Dermis blood vessel endothelial cell (primary cell): ENCODE measurements at places on chromosomes 3 and 15.

DNA sequence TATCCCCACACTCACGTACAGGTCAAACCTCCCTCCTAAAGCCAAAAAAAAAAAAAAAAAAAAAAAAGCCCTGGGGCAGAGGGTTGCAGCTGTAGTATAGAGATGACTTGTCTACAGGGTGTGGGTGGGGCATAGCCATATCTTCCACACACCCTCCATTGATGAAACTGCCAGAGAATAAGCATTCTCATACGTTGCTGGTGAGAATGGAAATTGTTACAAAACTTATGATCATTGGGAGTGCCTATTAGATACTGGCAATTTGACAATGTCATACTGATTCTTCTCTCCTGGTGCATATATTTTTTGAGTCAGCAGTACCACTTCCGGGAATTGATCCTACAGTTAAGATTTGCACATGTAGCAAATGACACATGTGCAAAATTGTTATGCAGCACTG, 11.0 kb upstream of the CTNNB1 start:
- no peak for DNase-seq

- no peak for DNase-seq
Measured at GRCh38 chr3:98626151-98626550, 32.7 kb upstream of the CPOX start.

- no peak for DNase-seq
Measured at GRCh38 chr15:70519004-70519365, 244.4 kb downstream of the UACA start.

DNA sequence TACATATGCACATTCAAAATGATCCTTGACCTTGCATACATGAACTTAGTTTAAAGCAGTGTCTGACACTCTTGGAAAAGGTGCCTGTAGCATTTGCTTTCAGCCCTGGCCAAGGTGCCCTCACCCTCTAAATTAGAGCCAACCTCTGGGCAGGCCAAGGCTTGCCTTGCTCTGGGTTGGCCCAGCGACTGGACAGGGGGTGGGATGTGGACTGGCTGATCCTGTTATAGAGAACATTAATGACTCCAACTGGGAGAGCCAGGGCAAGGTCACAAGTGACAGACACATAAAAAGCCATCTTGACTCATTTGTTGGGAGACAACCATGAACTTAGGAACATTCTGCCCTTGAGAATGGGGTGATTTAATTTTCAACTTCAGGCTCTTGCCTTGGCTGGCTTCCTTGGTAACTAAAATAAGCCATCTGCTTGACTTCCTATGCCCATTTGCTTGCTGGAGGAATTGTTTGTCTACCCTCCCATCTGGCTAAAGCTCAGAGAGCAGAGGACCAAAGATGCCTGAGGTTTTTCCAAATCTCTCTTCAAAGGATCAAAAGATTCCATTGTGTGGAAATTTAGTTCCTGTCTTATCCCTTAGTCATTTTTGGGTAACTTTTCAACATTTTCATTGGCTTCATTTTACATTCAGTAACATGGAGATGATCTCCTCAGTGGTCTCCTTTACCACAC, 403.7 kb downstream of the SOX2 start:
- DNase-seq, result no peak

GRCh38 chr3:187802203-187802927, 57.1 kb upstream of the BCL6 start:
- no peak for DNase-seq

DNA sequence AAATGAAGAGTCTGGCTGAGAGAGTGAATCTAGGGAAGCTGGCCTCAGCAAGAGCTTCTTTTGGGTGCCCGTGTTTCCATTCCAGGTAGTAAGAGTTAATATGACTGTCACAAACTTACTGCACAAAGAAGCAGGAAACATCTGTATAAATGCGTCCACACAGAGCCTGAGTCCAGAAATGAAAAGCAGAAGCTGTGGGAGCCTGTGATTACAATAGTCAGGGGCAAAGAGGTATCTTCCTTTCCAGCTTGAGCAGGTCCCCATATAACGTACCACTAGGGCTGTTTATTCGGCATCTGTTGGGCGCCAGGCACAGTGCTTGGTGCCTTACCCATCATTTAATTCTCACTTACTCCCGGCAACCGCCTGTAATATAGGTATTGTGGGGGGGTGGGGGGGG, 40.5 kb upstream of the B3GNT5 start:
- peak; percentile 79 for DNase-seq

DNA sequence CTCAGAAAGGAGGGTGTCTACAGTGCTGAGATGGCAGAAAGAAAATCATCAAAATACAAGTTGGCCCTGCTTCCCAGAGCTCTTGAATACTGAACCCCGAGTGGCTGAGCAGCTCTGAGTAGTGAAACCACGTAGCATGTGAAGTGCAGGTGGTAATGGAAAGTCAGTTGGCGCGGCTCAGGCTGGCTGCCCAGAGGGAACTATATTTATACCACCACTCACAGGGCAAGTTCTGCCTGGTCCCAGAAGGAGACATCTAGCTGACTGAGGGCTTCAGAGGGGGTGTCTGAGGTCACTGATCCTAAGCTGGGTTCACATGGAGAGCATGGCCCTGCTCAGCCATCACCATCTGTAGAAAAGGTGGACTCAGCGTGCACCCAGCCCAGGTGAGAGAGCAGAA, 129.6 kb upstream of the AGBL1 start:
- no peak for DNase-seq

DNA sequence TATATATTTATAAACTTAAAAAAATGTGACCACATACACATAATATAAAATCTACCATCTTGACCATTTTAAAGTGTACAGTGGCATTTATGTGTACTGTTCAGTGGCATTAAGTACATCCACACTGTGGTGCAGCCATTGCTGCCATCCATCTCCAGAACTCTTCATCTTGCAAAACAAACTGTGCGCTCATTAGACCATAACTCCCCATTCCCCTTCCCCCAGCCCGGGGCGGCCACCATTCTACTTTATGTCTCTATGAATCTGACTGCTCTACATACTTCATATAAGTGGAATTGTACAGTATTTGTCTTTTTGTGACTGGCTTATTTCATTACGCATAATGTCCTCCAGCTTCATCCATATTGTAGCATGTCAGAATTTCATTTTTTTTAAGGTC, 47.8 kb downstream of the CTXND1 start:
- no peak for DNase-seq

DNA sequence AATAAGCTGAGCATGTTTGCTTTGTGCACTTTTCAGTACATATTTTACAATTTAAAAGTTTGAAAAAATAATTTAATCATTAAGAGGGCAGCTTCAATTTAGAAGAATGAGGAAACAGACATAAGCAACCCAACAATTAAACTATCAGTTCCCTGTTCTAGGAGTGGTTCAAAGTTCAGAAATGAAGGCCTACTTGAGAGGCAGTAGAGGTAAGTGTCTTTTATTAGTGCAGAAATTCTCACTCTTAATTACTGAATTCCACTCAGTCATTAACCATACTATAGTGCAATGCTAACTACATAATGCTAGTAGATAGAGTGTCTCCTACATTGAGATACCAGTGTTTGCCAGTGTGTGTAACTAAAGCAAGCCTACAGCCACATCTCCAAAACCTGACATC, 73.1 kb downstream of the TNIK start:
- no peak for DNase-seq

DNA sequence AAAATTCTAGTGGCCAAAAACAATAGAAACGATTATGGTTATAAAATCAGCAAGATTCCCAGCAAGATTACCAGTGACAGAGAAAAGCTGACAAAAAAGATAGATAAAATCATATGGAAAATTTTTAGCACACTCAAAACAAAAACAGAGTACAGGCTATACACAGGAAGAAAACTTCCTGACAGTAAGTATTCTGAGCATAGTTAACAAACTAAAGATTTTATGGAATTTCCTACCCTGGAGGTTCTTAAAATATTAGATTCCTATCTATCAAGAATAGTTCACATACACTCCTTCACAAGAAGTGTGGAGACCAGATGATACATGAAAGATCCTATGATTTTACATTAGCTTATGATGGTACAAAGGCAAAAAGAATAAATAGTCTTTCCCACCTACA, 50.8 kb downstream of the ZNF148 start:
- peak; percentile 43 for DNase-seq

GRCh38 chr3:27990837-27991236, 250.6 kb upstream of the CMC1 start:
- DNase-seq, result no peak

DNA sequence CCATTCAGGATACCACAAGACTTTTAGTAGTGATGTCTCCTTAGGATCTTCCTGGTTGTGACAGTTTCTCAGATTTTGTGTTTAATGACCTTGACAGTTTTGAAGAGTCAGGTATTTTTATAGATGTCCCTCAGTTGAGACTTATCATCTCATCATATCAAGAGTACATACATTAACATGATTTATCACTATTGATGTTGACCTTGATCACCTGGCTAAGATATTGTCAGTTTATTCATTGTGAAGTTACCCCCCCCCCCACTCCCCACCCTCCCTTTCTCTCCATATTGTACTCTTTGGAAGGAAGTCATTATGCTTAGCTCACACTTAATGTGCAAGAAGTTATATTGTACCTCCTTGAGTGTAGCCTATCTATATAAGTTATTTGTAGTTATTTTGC, 42.9 kb downstream of the MGA start:
- DNase-seq, result no peak

DNA sequence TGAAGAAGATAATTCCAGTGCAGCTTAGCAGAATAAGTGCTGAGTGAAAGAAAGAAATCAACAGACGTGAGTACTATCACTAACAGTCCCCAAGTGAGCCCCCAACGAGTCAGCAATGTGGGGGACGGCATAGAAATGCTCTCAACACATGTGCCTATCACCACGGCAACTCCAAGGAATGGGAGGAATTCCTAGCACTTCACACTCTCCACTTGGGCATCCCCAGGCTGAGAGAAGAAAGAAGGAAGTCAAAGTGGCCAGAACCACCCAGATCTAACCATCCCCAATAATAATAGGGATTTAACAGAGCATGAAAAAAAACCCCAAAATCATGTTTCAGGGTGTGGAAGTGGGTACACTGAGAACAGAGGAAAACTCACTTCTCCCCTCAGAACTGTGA, 29.3 kb upstream of the CPNE4 start:
- no peak for DNase-seq

DNA sequence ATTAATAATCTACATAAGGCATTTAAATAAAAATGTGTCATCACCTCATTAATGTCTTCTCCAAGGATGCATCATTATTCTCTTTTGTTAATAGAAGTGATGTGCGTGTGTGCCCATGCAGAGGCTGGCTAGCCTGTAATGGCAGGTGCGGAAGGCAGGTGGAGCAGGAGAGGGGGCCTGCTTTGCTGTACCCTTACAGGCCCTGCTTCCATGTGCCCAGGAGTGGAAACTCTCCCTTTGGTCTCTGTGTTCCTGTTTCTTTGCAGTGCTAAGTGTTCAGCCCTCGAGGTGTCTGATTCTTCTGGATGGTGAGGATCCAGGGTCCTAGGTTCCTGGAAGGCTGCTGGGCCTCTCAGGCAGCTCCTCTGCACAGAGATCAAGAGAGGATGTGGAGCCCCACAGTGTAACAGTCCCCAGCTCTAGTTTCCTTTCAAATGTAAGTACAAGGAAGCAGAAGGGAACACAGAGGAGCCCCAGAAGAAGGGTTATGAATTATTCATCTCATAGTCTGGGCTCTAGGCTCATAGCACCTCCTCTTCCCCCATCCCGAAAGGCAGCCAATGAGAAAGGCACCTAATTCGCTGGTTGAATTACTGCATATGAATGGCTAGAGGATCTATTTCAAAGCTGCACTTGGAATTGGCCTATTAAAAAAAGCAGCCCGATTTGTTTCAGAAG, 39.2 kb upstream of the AGBL1 start:
- no peak for DNase-seq

DNA sequence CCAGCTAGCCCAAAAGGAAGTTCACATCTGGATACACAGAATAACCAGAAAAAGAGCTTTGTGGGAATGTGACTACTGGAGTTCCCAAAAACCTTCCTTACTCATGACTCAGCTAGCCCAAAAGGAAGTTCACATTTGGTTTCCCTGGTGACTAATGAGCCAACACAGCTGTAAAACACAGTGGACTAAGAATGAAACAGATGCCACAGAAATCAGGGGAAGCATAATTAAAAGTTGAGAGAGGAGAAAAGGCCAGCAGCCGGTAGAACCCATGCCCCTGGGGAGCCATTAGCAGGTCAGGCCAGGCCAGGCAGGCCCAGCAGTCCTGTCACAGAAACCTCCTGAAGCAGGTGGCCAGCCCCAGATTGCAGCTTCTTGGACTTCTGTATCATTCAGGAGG, 130.3 kb downstream of the GHSR start:
- peak; percentile 98 for DNase-seq

DNA sequence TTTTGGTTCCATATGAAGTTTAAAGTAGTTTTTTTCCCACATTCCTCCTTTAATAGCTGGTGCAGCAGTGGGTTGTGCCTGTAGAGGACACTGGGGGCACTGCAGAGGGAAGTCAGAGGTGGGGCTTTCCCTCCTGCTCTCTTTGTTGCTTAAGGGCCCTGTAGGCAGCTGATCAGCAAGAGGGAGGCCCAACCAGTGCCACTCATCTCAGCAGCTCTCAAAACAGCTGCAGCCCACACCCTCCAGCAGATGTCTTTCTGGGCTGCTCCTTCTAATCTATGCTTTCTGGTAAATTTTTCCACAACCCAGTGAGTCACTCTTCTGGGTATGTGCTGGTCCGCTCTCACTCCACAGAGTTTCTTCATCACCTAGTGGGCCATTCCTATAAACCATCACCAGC, 263.8 kb downstream of the FEZF2 start:
- DNase-seq, result peak; percentile 2
